ENCODE measurements at places on chromosomes 7 and 10. TPM values are rescaled to one million over a fixed set of nuclear protein-coding genes. Genes with fewer than 3 reads are reported as not detected.

Gene MUC3A
- 185 TPM for total RNA-seq

Gene CH25H
- 1.3 TPM for total RNA-seq

Gene BHLHA15
- total RNA-seq: 3.3 TPM

Gene EIF4EBP2
- 72.2 TPM for total RNA-seq

Gene CHAT
- total RNA-seq: 0.82 TPM

Gene CFTR
- 133 TPM for total RNA-seq

Gene LOXL4
- total RNA-seq: 0.34 TPM

Gene OR2A1
- total RNA-seq: not detected

Gene LRIT2
- not detected for total RNA-seq

Gene ACSM6
- not detected for total RNA-seq

Gene MMP21
- total RNA-seq: not detected

Gene EMX2
- not detected for total RNA-seq
